ENCODE measurements at places on chromosomes 7 and 10. TPM values are rescaled to one million over a fixed set of nuclear protein-coding genes. Genes with fewer than 3 reads are reported as not detected.

Gene KAZALD1
- total RNA-seq = 27.0 TPM

Gene NDUFA5
- 123 TPM for total RNA-seq

Gene TCAF2
- total RNA-seq = 3.1 TPM

Gene UNCX
- total RNA-seq = not detected

DNA sequence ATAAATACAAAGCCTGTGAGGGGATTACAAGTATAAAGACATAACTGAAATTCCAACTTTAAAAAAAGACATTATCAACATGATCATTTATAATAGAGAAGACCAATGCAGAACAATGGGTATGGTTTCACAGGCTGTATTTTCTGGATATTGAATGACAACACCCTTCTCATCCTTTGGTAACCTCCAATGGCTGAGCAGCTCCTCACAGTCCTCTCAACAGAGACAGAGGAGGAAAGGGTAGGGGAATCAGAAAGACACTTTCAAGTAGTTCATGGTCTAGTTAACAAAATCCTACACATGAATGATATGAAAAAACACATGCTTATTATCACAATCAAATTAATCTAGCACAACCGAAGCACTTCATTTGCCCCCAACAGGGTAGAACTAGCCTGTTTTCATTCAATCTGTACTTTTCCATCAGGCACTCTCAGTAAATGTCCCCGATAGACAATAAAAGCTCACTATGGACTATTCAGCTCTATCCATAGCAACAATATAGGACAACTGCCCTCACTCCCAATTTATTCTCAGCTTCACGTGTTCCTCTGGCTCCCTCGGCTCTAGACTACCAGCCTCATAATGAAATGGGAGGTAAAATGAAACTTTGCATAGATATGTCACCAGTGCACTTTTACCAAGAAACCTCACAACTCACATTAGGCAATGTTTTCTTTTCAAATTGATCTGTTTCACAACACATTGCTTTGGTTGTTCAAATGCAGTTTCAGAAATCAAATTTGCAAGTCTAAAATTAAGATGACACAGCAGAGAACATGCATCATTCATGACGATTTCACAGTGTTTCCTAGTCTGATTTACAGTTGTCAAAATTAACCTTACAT, 211.4 kb downstream of the THSD7A start:
- DNase-seq = no peak

- DNase-seq = no peak
These were observed 69.8 kb upstream of the KCTD7 start for GRCh38 chr7:66558660-66559465.

DNA sequence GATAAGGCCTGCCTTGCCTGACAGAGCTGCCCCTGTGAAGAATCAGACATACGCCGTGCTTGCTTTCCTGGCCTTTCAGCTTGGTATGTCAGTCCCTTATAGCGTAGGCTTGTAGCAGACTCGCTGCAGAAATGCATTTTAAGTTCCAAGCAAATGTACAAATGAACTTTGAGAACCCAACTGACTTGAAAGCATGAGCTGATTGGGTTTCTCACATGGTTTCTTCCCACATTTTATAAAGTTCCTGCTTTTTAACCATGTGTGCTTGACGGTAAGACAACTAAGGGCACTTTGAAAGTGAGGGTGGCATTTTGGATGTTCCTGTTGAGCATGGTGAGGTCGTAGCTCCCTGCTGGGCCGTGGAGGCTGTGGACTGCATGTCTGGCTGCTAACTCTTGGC, 62.6 kb downstream of the CCNY start:
- DNase-seq = no peak

DNA sequence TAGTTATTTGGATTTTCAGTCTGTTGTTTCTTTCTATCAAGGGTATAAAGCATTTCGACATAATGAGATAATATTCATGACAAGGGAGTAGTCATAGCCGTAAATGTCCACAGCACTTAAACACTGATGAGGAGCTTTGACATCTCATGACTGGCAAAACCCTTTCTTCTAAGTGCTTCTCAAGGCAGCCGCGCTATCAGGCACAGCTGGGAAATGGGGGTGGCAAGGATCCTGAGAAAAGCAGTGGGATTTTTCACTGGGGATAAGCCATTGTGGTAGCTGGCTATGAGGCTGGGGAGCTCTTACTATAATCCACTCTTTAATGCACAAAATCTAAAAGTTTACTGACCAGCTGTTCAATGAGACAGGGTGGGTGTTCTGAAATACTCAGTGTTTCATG, 493.2 kb upstream of the KLF6 start:
- DNase-seq = no peak

- no peak for DNase-seq
These were observed 292.5 kb downstream of the GFRA1 start for GRCh38 chr10:115980470-115980869.

DNA sequence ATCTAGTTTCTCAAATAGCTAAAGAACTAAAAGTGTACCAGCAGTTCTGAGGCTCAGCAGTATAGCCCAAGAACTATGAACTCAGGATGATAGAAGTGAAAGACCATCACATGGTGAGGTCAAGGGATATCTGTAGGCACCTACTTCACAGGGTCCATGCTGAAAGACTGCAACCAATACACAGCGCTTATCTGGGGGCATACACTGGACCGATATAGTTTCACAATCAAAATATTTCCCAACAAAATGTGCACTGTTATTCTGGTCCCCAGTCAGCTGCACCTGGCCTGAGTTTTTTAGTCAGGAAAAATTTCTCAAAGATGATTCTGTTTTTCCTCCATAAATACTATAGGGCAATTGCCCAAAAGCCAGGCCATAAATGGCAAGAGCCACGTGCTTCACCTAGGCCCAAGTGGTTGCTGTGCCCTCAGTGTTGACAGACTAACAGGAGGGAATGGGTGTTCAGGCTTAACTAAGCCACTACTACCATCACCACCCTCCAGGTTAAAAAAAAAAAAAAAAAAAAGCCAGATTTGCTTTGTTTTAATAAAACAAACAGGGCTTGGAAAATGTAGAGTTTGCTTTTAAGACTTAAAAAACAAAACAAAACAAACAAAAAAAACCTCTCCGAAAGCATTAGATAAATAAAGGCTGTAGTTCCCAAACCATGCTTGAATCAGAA, 58.5 kb downstream of the OGDH start:
- no peak for DNase-seq

DNA sequence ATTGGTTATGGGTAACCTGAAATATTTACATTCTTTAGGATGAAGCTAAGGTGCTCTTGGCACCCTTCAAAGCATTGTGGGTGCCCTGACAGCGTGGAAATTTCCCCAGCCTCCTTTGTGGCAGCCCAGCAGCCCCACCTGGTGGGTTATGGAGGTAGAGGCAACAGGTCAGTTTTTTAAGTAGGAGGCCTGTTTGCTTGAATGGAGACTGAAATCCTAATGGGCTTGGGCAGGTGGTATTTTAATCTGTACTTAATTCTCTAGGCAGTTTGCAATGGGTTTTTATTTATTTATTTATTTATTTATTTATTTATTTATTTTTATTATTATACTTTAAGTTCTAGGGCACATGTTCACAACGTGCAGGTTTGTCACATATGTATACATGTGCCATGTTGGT, 139.4 kb downstream of the EPC1 start:
- DNase-seq = no peak

GRCh38 chr10:110009736-110010475, 2.1 kb downstream of the ADD3 start:
- DNase-seq = no peak

GRCh38 chr7:16661924-16662323, 15.9 kb downstream of the BZW2 start:
- DNase-seq = no peak
